Activated T-helper 1 cell treated with anti-CD3 and anti-CD28 coated beads, Interleukin-2, amount 50 U/mL, for 16 hours (primary cell): ENCODE measurements at places on chromosomes 1 and 21.

GRCh38 chr1:207977876-207978275 lies 67.0 kb upstream of the CD34 start:
- no peak for DNase-seq

DNA sequence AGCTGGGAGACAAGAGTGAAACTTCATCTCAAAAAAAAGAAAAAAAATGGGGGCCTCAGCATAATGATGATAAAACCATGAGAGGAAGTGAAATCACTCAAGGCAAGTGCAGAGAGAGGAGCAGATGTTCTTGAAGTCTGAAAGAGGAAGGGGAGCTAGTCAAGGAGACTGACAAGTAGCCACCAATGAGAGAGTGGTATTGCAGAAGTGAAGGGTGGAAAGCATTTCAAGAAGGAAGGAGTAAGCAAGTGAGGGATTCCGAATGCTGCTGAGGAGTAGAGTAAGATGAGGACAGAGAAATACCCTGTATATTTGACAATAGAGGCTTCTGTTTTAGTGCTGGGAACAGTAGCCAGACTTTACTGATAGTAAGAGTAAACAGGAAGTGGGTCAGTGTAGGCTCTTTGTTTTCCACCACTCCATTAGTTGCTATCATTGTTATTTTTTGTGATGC lies 2.9 kb downstream of the TATDN3 start:
- no peak for DNase-seq

GRCh38 chr1:94608142-94608851 lies 66.7 kb upstream of the F3 start:
- DNase-seq: no peak

- DNase-seq: no peak
These were observed 227.9 kb downstream of the KCNT2 start for GRCh38 chr1:196380316-196380715.

DNA sequence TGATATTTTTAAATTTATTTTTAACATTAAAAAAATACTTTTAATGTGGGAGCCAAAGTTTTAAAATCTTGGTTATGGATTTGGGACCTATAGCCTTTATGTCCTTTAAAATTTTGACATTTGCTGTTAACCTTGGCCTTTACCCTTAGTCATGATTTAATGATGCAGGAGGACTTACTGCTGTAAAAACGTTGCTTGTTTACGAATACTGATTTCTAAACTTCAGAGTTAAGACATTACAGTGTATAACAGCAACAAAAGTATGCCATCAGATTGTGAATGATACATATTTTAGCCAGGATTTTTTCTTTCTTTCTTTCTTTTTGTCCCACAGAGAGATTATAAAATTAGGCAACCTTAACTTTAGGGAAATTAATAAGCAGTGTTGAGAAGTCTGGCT lies 8.9 kb downstream of the RBM15 start:
- no peak for DNase-seq

GRCh38 chr1:44485934-44486460 lies 80.9 kb downstream of the RNF220 start:
- no peak for DNase-seq

DNA sequence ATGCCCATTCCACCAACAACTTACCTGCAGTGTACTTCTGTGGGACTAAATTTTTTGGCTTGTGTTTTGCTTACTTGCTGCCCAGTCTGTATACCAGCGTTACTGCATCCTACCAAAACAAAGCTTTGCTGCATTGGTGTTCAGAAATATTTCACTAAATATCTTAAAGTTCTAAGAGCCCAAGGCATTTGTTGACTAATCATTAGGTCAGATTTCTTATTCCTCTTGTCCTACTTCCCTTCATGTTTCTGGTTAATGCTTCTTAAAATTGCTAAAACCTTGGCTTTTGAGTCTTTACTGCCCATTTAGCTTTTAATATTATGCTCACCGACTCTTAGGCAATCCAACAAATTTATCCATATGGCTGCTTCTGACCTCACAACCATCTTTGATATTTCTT lies 161.8 kb downstream of the DPYD start:
- DNase-seq: no peak

GRCh38 chr1:201750120-201750519 lies 78.8 kb upstream of the IPO9 start:
- no peak for DNase-seq

GRCh38 chr1:59188413-59189213 lies 108.3 kb upstream of the FGGY start:
- no peak for DNase-seq

DNA sequence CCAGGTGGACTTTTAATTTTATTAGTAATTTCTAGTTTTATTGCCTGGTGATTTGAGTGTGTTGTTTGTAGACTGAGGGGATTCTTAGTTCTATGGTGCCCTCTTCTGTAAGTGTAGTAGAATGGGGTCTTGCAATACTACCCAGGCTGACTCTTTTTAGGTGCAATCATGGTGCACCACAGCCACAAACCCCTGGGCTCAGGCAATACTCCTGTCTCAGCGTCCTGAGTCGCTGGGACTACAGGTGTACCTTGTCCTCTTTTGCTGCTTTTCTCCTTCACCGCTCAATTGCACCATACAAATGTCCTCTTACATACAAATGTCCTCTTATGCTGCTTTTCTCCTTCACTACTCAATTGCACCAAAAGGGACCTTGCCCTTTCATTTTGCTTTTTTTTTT lies 43.1 kb downstream of the SCP2 start:
- DNase-seq: no peak

DNA sequence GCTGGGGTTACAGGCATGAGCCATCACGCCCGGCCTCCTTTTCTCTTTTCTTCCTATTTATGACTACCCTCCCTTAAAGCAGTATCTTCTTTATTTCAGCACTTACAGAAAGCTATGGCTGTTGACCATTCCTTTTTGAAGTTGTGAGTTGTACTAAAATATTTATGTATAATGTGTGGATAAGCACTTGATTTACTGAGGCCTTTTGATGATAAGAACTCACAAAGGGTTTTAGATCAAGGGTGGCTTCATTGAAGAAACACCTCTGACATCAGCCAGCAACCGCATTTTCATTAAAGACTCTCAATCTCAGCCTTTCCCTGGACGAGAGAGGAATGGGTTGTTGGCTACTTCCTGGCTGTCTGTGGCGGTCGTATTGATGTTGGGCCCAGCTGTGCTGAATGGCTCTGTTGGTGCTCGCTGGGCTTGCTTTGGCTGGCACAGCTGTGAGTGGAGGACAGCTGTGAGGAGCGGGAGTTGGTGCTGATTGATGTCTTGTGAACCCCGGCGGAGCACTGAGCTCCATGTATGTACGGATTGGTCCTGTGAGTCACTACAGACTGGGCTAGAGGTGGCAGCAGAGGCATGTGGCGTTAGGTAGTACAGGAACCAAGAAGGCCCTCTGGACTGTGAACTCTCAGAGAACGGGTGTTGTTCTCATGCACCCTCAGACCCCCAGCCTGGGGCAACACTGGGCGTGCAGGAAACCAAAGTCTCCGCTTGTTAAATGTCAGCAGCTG lies 208.8 kb downstream of the KIF26B start:
- DNase-seq: no peak

GRCh38 chr1:241413974-241414373 lies 57.0 kb upstream of the RGS7 start:
- no peak for DNase-seq

- no peak for DNase-seq
These were observed 34.8 kb upstream of the DUSP10 start for GRCh38 chr1:221776495-221777301.

DNA sequence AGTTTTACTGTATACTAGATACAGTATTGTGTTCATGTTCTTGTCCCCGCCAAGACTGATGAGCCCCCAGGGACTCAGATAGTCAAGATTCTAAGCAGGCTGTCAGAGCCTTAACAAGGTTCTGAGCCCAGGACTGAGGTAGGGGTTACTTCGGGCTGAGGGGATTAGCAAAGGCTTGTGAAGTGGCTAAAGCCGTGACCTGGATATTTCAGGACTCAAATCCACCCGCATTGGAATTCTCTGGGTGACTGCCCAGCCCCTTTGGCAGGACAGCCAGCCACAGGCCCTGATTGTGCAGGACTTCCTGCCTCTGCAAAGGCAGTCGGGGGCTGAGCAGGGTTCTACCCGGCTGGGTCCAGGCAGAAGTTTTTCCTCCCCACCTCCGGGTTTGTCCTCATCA lies at the start of gene PLA2G5:
TSS of gene PLA2G5 (plus strand) at position 321 of the 400 bp plus-strand sequence. CDS start 14,637 bp downstream, outside the sequence.
- no peak for DNase-seq

GRCh38 chr1:207027921-207028320 lies 4.6 kb downstream of the C1orf116 start:
- DNase-seq: no peak

DNA sequence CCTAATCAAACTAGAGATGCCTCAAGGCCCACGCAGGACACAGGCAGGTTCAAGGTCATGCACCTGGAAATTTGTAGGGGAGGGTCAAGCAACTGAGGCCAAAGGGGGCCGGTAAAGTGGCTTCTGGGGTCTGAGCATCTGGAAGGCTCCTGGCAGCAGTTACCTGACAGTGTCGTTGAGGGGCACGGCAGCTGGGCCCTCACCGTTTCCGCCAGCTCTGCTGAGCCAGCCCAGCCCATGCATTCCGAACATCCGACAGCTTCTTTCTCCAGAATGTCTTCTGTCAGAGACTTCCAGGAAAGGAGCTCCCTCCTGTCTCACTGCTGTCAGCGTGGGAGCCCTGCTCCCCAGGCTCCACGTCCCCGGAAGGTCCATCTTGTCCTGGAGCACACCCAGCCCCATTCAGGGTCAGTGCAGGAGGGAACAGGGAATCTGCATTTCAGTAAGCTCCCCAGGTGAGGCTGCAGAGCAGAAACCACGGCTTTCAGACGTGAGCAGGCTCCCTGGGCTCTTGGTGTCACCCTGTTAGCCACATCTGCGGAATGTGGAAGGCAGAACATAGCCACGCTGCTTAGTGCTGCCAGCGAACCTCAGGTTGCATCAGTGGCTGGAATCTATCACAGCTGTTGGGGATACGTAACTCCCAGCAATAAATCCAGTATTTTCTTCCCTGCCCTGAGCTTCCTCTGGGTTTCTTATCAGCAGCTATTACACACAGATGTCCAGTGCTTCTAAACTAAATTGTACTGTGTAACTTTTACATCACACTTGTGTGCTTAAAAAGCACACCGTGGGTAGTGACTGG lies 36.3 kb upstream of the FAM3B start:
- DNase-seq: no peak

DNA sequence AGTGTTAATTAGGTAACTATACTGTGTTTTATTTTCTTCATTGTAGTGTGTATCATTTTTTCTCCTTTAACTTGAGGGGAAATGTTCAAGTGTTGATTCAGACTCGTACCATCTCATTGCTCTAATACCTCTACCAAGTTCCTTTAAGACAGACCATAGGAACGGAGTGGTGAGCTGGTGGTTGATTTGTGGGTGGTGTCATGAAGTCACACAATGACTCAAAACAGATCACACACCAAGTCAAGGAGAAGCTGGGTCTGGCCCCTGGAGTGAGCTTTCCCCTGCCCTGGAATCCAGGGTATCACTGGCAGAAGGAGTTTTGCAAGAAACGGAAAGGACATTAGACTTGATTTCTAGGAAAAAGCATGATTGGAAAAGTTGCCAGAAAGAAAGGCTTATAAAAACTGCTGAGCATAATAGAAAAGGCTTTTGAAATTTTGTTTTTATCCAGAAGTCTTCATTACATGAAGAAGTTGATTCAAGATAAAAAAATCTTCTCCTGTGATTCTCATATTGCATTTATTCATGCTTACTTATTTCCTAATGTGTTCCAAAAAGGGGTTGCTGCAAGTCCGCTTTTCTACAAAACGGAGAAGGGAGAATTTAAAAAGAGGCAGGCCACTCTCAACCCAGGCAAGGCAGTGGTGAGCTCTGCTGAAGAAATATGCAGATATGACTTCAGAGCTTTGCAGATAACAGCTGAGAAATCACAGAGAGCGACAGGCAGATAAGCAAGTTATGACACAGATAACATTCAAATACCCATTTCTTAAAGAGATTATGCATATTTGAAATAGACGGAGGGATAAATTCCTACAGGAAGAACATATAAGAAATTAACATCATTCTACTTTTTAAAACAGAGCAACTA lies 79.7 kb downstream of the TBX19 start:
- DNase-seq: no peak
